H54 (cell line): ENCODE measurements at places on chromosomes 2 and 18.

DNA sequence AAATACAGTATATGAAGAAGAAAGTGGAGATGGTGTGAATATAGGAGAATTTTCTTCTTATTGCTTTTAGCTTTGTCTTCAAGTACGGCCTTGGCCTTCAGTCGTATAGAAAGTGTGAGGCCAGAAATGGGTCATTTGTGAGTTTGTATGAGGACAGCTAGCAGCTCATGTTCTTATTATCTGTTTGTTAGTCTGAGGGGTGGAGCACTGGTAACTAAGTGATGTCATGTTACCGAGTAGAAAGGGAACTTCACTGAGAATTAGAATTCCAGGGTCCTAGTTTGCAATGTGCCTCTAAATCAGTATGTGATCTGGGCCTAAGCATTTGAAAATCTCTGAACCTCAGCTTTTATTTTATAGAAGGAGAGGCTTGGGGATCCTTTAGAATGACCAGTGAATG, 588.6 kb downstream of the NRXN1 start:
- DNase-seq: no peak

GRCh38 chr2:217658806-217659205, 344.0 kb downstream of the TNS1 start:
- DNase-seq: no peak

DNA sequence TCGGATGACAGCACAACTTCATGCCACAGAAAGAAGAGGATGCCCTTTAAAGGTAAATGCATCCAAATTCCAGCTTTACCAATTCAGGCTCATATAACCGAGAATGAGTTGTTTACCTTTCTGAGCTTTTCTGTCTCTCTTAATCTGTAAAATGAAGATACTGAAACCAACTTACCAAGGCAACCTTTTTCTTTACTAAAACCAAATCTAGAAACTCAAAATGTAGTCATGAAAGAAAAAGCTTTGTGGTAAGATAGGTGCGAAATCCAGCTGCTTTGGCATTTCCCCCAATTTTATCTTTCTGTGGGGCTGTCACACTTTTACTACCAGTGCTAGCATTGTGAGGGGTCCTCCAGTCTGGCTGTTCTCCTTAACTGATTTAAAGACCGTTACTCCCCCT, 240.4 kb downstream of the IKZF2 start:
- no peak for DNase-seq

GRCh38 chr2:46580416-46580815, 101.1 kb downstream of the TMEM247 start:
- DNase-seq: no peak

GRCh38 chr2:237304763-237305514, 109.0 kb downstream of the COL6A3 start:
- DNase-seq: no peak

GRCh38 chr2:121284463-121285449, at the start of gene TFCP2L1:
Gene TFCP2L1 (minus strand): TSS chr2:121285202. CDS start chr2:121285109, 93 bp downstream.
- DNase-seq: no peak

DNA sequence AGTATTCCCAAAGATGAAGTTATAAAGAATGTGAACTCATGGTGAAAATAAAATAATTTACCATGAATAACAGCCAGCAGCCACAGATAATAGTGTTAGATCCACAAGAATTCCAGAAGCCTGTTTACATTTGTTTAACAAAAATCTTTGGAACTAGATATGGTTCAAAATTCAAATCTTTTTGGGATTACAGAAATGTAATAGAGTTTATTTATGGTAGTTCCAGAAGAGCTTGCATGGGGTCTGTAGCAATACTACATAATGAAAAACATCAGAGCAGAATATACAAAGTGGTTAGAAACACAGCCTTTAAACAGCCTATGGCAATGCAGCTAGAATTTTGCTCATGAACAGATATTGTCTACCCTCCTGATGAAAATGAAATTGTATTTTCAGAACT, 179.1 kb downstream of the RDH14 start:
- DNase-seq: no peak

GRCh38 chr2:227908266-227909054, 37.0 kb downstream of the DAW1 start:
- no peak for DNase-seq

GRCh38 chr2:72949045-72949444, 31.7 kb downstream of the EMX1 start:
- DNase-seq: no peak

GRCh38 chr2:222208010-222208690, 90.6 kb downstream of the PAX3 start:
- DNase-seq: no peak

DNA sequence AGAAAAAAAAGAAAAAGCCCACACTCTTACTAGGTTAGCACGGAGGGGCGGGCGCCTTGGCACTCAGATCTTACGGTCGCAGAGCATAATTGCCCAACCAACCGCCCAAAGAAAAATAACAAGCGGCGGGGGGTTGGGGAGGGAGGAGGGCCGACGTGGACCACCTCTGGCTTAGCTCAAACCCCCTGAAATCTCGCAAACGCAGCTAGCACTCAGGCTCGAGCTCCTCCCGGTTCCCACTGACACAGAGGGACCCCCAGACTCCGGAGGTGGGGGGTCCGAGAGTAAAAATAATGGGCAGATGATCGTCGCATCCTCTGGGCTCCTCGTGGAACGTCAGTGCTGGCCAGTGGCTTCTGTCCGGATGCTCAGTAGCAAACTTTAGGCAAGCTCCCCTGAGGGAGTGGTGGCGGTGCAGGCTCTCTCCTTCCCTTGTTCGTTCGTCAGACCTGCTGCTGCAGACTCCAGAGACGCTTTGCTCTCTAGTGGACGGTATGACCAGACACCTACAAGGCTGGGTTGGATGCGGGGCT, 12.0 kb downstream of the CATIP start:
- DNase-seq: no peak

- DNase-seq: no peak
Measured at GRCh38 chr2:149528983-149529382, 58.6 kb downstream of the MMADHC start.

GRCh38 chr18:25533218-25533617, 181.3 kb upstream of the ZNF521 start:
- DNase-seq: no peak

- DNase-seq: no peak
Measured at GRCh38 chr2:62800618-62801017, 95.1 kb downstream of the EHBP1 start.

DNA sequence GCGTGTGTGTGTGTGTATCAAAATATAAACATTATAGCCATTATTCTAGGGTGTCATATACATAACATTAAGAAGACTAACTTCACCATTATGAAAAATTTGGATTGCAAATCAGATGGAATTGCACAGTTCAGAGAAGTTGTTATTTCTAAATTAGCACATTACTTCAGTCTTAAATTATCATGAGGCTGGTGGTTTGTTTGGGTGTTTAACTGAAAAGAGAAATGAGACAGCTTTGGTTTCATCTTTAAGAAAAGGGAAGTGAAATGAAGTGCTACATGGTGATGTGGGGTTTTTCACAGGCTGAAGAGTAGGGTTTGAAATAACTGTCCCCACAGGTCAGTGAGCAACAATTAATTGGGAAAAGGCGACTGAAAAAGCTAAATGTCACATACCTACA, 161.2 kb upstream of the XIRP2 start:
- DNase-seq: no peak

GRCh38 chr2:43925431-43925830, 70.4 kb downstream of the LRPPRC start:
- no peak for DNase-seq

GRCh38 chr18:12253663-12254135, 462 bp upstream of the CIDEA start:
- no peak for DNase-seq

DNA sequence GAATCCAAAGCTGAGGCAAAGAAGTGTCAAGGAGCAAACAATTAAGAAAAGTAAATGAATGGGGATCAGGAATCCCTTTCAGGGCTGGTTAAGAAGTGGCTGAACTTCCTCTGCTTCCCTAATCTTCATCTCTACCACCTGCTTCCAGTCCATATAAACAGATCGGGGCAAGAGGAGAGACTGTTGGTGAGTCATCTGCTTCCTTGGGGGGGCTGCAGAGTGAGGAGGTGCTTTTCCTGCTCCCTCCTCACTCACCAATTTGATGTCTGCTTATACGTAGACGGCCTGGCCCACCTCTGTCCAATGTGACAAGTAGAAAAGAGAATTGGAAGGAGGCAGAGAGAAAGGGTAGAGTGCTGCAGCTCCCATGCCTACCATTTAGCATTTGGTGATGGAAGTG, 68.4 kb downstream of the NAB1 start:
- DNase-seq: no peak

DNA sequence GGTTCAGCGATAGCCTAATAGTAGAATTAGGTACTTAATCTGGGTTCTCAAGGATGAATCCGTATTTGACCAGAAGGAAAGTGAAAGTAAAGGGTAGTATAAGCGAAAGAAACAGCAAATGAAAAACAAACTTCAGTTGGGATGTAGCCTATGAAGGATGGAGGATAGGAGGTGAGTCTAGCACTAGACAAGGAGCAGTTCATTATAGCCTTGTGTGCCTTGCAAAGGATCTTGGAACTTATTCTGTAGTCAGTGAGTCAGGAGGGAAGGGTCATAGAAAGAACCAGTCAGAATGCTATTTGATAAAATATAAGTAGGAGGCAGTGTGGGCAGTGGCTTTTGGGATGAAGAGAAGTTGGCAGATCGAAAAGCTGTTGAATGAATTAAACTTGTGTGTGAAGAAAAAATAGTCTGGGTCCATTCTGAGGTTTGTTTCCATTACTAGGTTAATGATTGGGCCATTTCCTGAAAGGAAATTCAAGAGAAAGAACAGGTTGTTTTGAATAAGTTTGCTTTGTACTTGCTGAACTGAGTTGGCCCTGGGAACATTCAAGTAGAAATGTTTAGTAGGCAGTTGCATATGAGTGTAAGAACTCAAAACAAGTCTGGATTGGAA, 48.5 kb downstream of the ANKRD12 start:
- no peak for DNase-seq

DNA sequence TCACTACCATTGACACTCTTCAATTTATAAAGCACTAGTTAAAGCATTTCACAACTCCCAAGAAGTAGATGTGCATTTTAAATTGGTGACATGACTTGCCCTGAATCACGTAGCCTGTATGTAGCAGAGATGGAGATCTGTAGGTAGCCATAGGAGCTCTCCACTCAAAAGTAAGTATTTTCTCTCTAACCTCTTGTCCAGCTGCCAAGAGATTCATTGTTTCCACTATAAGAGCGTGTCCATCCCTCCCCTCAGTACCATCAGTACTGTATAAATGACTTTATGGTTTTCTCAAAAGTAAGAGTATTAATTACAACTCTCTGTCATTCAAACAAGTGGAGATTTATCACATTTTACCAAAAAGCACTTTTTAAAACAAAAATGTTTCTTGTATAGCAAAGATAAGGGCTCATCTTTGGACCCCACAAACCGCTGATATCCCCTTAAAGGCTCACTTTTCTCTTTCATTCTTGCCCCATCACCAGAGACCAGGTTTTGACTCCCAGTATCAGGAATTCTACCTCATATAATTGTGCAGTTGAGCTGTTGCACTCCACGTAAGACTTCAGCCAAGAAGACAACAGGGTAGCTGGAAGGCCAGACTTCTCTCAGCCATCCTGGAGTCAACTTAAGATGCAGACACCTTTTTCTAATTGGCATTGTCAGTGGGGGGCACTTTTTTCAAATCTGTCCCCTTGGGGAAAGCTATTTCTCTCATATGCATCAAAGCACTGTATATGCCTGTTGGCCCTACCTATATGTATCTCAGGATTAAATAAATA, 78.0 kb upstream of the GALNT5 start:
- DNase-seq: no peak

- no peak for DNase-seq
Measured at GRCh38 chr2:23294238-23294637, 90.7 kb upstream of the KLHL29 start.

DNA sequence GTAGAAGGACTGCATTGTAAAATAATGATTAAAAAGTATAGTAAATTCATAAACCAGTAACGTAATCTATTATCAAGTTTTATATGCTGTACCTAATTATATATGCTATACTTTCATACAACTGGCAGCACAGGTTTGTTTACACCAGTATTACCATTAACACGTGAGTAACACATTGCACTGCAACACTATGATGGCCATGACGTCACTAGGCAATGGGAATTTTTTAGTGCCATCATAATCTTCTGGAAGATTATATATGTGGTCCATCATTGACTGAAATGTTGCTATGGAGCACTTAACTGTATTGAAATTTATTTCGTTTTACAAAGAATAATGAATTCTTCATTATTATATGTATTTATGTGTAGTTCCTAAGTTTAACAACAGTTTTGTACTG, 45.9 kb downstream of the FAM171B start:
- no peak for DNase-seq

DNA sequence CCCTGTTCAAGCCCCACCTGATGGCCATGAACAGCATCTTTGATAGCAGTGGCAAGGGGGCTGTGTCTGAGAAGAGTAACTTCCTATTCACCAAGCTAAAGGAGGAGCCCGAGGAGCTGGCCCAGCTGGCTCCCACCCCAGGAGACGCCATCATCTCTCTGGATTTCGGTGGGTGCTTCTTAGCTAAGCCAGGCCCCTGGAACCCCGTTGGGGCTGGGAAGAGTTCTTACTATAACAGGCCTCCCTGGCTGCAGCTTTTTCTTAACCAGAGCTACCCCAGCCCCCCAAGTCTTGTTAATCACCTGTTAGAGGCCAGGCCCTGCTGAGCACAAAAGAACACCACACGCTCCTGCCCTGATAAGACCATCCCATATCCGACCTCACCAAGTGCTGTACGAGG, 79.4 kb downstream of the EPAS1 start:
- DNase-seq: no peak

- no peak for DNase-seq
Measured at GRCh38 chr2:120832296-120833070, 96.8 kb downstream of the GLI2 start.

- DNase-seq: no peak
Measured at GRCh38 chr2:130930740-130931659, 94.3 kb downstream of the ARHGEF4 start.

DNA sequence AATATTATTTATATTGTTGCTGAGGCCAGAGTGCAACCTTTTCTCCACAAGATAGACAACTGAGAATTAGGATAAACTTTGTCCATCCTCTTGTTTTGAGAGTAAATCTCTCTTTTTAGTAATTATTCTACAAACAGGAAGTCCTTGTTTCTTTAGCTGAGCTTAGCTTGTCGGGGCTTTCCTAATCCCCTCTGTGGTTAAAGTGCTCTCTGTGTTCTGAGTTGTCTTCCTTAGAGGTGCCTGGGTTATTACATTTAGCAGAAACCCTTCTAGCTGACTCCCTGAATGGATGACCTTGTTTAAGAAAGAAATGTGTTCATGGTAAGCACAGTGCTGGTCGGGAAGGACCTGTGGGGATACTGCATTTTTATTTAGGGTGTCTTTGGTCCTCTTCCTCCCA, 12.7 kb downstream of the USP39 start:
- no peak for DNase-seq

GRCh38 chr2:106065983-106066820, 127.9 kb downstream of the UXS1 start:
- DNase-seq: no peak

- no peak for DNase-seq
Measured at GRCh38 chr2:69926849-69927515, 12.1 kb downstream of the MXD1 start.

- DNase-seq: no peak
Measured at GRCh38 chr2:240134466-240134865, 1.6 kb downstream of the COPS9 start.

- no peak for DNase-seq
Measured at GRCh38 chr2:186734957-186735734, 41.3 kb downstream of the FAM171B start.
